SK-MEL-5 (cell line): ENCODE measurements at places on chromosomes 1 and 21.

DNA sequence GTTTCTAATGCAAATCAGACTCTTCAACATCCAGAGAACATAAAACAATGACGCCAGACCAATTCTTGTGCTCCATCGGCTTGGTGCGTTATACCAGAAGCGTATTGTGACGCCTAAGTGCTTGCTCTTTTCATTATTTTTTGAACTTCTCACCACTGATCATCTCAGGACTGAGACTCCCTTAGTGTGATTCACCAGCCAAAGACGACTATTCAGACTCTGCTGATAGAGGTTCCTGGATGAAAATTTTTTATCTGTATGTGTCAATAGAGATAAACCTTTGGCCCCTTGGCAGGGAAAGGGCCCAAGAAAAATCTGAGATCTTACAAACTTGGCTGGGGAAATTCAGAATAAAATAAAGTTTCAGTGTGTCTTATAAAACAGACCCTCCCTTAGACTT is 856 bp upstream of the GREM2 start:
- no peak for DNase-seq

DNA sequence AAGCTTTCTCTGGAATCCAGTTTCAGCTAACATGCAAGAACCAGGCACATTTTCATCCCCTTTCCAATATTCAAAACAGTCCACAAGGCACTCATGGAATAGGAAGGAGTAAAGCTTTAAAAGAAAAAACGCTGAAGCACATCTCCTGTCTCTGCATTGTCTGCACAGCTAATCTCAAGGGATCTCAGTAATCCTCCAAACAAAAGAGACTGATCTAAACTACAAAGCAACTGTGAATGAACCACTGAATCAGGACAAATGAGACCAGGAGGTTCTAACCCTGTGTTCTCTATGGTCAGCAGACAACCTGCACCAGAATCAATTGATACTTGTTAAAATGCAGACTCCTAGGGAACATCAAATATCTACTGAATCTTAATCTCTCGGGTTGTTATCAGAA is 399.0 kb downstream of the HHAT start:
- no peak for DNase-seq

GRCh38 chr1:22104865-22105437 is 37.9 kb downstream of the WNT4 start:
- no peak for DNase-seq

GRCh38 chr1:9129266-9130041 is 552 bp upstream of the GPR157 start:
- DNase-seq = peak; percentile 81

GRCh38 chr1:200846398-200846797 is 26.4 kb upstream of the GPR25 start:
- DNase-seq = no peak

- peak; percentile 56 for DNase-seq
These were observed 3.0 kb upstream of the SDE2 start for GRCh38 chr1:226001963-226002666.

- DNase-seq = peak; percentile 84
These were observed 5.4 kb upstream of the LAMC2 start for GRCh38 chr1:183180634-183181056.
